ENCODE measurements at places on chromosomes 6 and 20.

GRCh38 chr6:25174678-25175077 is 104.5 kb upstream of the CARMIL1 start:
- no peak for DNase-seq

DNA sequence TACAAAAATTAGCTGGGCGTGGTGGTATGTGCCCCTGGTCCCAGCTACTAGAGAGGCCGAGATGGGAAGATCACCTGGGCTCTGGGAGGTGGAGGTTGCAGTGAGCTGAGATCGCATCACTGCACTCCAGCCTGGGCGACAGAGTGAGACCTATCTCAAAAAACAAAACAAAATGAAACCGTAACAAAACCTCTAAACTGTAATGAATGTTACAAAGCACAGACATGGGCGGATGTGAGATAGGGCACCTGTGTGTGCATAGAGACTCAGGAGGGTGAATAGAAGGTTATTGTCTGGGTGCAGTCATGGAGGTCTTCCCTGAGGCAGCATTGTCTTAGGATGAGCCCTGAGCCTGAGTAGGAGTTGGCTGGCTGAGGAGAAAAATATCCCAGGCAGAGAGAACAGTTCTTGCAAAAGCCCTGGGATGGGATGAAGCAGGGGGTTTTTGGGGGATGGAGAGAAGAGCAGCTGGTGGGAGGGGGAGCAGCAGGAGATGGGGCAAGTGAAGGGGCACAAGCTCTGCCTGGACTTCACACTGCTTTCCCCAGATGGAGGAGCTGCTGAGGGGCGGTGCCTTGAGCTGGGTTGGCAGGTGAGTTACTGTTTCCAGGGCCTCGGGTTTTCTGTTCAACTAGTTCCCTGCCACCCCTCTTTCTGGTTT is 5.2 kb downstream of the BCAS4 start:
- no peak for DNase-seq

DNA sequence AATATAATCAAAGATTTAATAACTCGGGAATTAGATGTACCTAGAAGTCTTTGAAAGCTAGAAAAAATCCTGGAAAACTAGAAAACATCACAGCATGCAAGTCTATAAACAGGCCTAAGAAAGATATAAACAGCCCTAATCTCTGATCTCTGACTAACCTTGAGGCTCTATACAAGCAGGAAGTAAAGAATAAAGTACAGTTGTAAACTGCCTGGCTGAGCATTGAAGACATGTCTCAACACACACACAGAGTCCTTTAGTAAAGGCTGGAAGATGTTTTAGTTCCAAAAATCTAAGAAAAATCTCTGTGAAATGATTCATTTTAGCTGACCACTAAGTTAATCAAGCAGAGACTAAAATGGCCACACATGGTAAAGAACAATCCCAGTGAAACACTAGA is 774.5 kb downstream of the EYS start:
- DNase-seq, result no peak

GRCh38 chr6:38688579-38689087 is 14.3 kb downstream of the GLO1 start:
- peak; percentile 9 for DNase-seq

DNA sequence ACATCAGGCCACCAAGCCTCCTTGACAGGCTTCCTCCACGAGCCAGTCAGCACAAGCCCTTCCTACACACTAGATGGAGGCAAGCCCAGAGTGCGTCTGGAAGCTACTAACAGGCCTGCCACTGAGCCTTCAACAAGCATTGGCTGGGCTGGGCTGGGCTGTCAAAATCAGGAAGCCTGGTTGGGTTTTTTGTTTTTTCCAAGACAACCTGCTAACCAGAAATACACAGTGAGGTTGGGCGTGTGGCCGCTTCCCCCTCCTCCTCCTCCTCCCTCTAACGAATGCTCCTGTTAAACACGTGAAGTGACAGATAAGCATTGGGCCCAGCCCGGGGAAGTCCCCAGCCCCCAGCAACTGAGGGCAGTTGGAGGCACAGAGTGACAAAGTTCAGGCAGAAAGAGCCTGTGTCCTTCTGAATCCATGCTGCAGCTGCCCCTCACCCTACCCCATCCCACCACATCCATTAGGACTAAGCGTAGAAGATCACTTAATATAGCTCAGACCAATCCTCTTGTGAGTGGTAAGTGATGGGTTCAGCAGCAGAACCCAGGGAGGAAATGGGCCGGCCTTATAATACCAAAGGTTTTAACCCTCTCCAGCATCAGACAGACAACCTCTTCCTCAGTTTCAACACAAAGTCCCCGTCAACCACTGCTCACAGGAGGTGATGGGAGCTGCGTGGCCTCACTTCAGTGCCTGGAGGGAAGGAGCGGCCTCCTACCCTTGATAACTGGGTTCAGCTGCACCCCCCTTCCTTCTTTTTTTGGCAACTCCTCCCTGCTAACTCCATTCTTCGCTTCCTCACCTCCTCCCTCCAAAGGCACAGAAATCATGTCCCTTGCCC is 1.1 kb downstream of the NFATC2 start:
- peak; percentile 53 for DNase-seq

GRCh38 chr6:111377558-111378120 is 105.4 kb downstream of the REV3L start:
- DNase-seq, result no peak

- DNase-seq, result peak; percentile 68
Measured at GRCh38 chr20:20411836-20412235, 43.9 kb downstream of the INSM1 start.

- DNase-seq, result no peak
Measured at GRCh38 chr6:155399062-155399744, 56.4 kb downstream of the NOX3 start.

- DNase-seq, result peak; percentile 41
Measured at GRCh38 chr6:89952105-89952671, 57.9 kb downstream of the GJA10 start.

DNA sequence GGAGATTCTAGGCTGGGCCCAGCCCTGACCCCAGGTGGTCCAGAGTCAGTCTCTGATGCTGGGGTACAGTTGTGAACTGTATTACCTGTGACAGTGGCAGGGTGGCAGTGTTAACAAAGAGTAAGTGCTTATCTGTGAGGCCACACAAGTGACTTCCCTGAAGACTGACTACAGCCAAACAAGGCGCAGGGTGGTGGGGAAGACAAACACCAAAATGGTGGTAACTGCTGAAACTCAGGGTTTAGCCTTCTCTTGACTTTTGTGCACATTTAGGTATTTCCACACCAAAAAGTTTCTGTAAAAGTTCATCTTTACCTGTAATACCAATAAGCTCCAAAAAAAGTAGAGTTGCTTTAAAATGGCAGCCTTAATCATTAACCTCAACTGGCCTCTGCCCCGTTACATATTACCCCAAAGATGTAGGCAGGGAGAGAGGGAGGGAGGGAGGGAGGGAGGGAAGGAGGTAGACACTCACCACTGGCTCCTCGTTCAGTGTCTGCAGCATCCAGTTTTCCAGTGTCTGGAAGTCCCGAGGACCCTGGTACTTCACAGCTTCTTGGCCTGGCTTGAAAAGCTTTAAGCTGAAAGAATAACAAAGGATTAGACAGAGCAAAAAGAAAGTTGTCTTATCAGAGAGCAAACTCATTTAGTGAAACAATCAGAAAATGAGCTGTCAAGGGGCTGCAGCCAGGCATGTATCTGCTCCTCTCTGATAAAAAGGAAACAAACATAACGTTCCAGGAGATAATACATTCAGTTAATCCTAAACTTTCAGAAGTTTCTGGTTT is 11.3 kb downstream of the TXNDC5 start:
- no peak for DNase-seq

- DNase-seq, result no peak
Measured at GRCh38 chr20:6898928-6899327, 131.4 kb downstream of the BMP2 start.

- DNase-seq, result peak; percentile 80
Measured at GRCh38 chr6:107666084-107666980, 157.8 kb downstream of the SCML4 start.

DNA sequence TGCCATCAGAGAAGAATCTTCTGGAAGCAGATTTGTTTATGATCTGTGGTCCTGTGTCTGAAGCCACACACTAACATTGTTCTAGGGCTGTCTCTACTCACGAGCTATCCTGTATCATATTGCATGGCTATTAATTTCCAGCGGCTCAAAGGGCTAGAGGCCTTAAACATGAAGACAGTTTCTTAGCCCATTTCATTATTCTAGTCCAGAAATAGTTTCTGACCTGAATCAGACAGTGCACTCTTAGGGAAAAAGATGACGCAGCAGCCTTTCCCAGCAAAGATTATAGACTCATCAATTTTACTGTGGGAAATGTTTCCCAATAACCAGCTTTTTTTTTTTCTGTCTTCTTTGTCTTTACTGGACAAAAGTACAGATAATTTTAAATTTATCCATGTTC is 105.3 kb upstream of the SUPT3H start:
- DNase-seq, result no peak

Data from NCI-H1092 treated with DMSO at 0.1 percent for 48 hours (cell line).